NCI-H1417 treated with DMSO at 0.1 percent for 48 hours (cell line): ENCODE measurements at places on chromosomes 12 and 14.

DNA sequence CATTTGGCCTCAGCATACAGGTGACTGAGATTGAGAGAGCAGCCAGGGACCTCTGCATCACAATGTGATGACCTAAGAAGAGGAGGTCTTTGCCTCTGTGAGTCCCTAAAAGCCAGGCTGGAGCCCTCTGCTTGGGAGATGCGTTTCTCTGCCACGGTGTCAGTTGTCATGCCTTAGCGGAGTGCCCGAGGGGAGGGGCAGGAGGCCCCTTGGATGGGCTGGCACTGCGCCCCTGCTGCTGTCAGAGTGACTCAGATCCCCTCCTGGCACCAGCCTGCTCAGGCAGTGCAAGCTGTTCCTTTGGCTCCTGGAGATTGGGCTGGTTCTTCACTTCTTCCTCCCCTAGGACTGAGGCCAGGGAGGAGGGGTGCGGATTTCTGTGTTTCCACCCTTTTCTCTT is 64.9 kb upstream of the KCNA5 start:
- DNase-seq = no peak

- no peak for DNase-seq
These were observed 11.3 kb downstream of the ARL6IP4 start for GRCh38 chr12:122991623-122992275.

GRCh38 chr12:6026998-6027397 is 81.9 kb upstream of the ANO2 start:
- DNase-seq = no peak

DNA sequence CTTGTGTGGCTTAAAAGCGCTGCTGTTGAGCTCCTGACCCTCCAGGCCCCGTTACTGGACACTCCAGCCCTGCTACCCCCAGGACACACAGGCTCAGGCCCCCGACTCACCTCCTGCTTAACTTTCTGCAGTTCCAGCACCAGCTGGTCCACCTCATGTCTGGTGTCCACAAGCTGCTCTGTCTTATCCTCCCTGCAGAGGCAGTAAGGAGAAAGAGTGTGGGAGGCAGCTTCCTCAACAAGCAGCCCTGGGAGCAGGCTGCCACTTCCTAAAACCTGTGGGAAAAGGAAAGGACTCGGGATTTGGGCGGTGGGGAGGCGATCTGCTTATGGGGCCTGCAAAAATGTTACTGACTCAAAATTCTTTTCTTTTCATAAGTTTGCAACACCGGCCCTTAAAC is 79.2 kb downstream of the CCDC88C start:
- no peak for DNase-seq

DNA sequence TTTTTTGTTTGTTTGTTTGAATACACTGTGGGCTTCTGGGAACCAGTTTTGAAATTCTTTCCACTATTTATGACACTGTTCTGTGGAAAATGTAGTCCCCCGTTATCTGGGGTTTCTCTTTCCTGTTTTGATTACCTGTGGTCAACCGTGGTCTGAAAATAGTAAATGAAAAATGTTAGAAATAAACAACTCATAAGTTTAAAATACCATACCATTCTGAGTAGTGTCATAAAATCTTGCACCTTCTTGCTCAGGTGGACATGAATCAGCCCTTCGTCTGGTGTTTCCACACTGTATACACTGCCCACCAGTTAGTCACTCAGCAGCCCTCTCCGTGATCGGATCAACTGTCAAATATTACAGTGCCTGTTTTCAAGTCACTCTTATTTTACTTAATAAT is 5.1 kb upstream of the PAPOLA start:
- DNase-seq = no peak

- no peak for DNase-seq
These were observed 8.9 kb downstream of the AJUBA start for GRCh38 chr14:22973217-22974032.

- no peak for DNase-seq
These were observed 35.5 kb downstream of the CIT start for GRCh38 chr12:119841433-119842210.

DNA sequence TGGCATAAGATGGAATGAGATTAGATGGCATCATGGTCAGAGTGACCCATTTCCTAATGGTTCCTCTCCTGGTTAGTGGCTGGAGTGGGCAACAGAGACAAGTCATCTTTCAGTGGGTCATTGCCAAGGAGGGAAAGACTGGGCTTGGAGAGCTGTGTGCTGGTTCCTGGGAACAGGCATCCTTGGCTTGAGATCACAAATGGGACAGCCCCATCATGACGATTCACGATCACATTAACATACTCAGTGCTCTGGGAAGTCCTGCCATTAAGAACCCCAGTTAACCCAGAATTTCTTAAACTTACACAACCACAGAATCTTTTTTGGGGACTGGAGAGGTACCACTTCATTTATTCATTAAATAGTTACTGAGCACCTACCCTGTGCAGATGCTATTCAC is 27.3 kb downstream of the CHST11 start:
- DNase-seq = no peak

GRCh38 chr12:50363141-50363540 is 33.3 kb downstream of the FAM186A start:
- no peak for DNase-seq

- no peak for DNase-seq
These were observed 79.1 kb upstream of the PTGDR start for GRCh38 chr14:52188381-52188780.

DNA sequence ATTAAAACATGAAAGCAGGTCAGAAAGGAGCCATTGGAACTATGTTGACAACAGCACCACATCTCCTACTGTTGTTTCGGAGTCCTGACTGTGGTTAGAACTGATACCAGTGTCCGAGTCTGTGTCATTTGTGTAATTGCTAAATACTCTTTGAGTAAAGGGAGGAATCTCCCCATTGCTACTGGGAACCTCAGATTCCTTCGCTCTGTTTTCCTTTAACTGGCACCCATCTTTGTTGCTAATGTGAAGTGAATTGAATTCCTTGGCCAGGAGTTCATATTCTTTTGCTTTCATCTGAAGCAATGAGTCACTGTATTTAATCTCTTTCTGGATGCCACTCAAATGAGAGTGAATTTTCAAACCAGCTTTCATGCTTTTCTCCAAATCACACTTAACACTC is 31.5 kb downstream of the RASSF9 start:
- DNase-seq = no peak

DNA sequence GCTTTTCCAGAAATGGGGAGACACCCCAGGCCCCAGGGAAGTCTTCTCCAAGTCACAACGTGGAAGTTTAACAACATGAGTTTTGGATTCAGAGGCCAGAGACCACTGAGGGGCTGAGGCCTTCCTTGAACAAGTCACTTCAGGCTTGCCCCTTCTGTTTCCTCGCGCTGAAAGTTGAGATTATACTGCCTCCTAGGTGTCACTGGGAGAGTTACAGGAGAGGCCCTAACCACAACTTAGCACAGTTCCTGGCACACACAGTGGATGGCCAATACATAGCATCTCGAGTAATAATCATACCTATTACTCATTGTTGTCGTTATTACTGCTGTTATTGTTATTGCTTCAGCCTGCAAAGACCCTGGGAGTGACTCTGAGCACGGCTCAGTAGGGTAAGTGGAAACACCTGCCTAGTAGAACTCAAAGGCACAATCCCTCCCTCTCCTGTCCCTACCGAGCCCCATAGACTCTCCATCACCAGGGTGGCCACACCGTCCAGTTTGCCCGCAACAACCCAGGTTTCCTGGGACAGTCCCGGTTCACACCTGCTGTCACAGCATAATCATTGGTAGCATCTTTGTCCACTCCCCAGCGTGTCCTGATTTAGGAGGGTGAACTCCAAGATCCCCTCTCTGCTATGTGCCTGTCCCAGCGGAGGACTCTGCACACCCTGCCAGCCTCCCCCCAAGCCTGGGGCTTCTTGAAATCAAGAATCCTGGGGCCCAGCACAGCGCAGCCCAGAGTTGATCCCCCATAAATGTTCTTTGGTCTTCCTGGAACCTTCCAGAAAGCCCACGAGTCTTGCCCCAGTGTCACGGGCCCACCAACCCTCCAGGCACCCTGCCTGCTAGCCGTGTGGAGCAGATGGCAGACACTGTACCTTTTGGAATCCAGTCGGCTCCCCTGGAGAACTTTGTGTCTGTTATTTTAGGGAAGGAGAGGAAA is 85.0 kb downstream of the SYNE3 start:
- no peak for DNase-seq

DNA sequence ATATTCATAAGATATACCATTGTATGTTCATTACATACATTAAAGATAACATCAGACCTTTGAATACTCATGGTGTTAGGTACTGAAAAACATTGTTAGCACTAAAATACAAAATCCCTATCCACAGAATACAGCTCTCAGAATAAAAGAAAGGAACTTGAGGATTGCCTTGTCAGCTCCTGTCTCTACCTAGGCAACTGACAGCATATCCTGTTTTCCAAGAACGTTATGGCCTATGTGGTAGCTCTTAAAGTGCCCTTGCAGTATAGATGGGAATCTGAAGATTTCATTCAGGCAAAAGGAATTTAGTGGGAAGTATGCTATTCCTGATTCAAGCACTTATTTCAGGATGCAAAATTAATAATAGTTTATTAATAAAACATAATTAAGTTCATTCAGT is 1.8 kb upstream of the PPP1R12A start:
- DNase-seq = no peak

- DNase-seq = no peak
These were observed 6.0 kb upstream of the IRF9 start for GRCh38 chr14:24155100-24155499.

DNA sequence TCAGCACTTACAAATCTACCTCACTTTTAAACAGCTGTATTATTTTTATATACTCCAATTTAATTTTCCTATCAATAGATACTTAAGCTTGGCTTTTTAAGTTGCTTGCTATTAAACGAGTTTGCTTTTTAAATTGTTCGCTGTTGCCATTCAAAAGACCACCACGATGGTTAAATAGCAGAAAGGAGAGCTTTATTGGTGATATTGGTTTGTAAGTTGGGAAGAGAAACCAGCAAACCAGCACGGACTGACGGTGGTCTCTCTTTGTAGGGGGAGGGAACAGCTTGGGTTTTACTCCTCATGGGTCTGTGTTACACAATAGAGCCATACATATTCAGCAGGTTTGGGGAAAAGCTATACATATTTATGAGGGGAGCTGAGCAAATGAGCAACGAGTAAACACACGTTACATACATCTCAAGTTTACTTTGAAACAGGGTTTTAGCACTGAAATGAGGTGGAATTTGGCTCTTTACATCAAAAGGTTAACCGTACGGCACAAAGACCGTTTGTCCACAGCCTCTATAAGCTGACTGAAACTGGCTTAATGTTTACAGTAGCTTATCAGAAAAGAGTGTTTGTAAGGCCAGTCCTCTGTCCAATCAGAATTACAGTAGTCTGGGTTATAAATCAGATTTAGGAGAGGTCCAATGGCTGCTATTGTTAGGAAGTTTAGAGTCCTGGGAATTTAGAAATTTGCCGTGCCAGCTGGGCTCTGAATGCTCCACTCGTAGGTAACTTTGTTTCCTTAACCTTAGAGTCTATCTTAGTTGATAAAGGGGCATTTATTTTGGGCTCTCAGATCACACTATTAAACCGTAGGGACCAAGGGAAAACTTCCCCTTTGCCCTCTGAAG is 69.7 kb upstream of the DHRS4 start:
- no peak for DNase-seq

- DNase-seq = no peak
These were observed 39.6 kb downstream of the DAD1 start for GRCh38 chr14:22549324-22549962.

- DNase-seq = no peak
These were observed 70.7 kb downstream of the BORCS5 start for GRCh38 chr12:12427568-12427967.

- DNase-seq = no peak
These were observed 22.4 kb downstream of the CALM1 start for GRCh38 chr14:90419200-90419599.

GRCh38 chr14:78202976-78203375 is 32.8 kb downstream of the NRXN3 start:
- DNase-seq = peak; percentile 85

DNA sequence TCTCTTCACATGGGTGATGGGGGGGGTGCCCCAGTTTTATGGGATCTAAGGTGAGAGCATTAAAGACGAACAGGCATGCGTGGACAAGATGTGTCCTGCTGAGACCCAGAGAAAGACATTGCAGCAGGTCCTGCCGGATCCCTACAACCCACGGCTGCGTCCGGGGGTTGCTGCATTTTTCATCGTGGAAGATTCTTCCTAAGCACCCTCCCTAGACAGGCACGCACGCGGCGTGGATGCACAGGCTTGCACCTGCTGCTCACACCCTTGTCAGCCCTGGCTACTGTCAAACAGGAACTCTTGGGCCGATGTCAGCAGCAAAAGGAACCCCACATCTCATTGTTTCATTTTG is 280.6 kb upstream of the RTL1 start:
- no peak for DNase-seq

- DNase-seq = no peak
These were observed 188.6 kb upstream of the SOX5 start for GRCh38 chr12:24138041-24138440.

GRCh38 chr12:24838531-24838950 is 110.4 kb downstream of the BCAT1 start:
- no peak for DNase-seq
